ENCODE measurements at places on chromosomes 11 and 22. TPM values are rescaled to one million over a fixed set of nuclear protein-coding genes. Genes with fewer than 3 reads are reported as not detected.

Gene CRELD2
- total RNA-seq: 41.0 TPM

Gene BDNF
- total RNA-seq: not detected

Gene CARD18
- total RNA-seq: not detected

Gene ST14
- 0.51 TPM for total RNA-seq

Gene MAJIN
- not detected for total RNA-seq

DNA sequence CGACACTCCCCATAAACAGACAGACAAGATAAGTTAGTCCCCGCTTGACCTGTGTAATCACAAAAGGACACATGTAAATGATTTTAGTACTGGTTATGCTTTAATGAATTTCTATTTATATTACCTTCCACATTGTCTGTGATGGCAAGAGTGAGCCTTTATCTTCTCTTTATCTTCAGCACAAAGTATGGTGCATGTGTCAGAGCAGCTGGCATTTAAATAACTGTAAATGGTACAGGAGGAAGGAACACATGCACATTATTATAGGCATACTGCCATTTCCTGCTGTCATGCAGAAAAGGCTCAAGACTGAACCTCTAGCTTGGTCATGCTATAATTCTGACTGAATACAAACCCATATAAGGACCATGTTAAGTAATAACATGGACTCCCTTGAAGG is 1342.7 kb upstream of the TENM4 start:
- H3K4me1 ChIP-seq: no peaks in the 10 kb centered on the region
- H3K27me3 ChIP-seq: no peaks in the 10 kb centered on the region
- H3K4me3 ChIP-seq: no peak overlapping the region
- no peak overlapping the region for H3K27ac ChIP-seq

GRCh38 chr11:96322775-96323641 is 20.0 kb downstream of the MAML2 start:
- H3K27me3 ChIP-seq: no peaks in the 10 kb centered on the region
- H3K27ac ChIP-seq: no peak overlapping the region
- H3K4me3 ChIP-seq: no peak overlapping the region
- H3K4me1 ChIP-seq: peaks cover 9% of the 10 kb centered on the region
- peaks cover 47% of the 10 kb centered on the region for H3K36me3 ChIP-seq

DNA sequence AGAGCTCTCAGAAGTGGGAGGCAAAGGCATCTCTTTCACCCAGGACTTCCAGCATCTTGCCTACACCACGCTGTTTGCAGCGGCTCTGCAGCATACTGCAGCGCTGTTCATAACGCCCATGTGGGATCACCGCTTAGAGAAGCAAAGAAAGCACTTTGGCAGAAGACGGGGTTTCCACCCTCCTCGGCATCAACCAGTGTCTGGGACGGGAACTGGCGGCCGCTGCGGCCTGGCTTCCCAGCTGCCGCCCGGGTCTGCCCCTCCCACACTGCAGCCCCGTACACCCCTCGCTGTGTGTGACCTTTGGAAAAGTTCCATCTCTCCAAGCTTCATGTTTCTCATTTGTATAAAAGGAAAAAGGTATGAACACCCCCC is 545 bp upstream of the TIRAP start:
- DNase-seq: peak; percentile 53
- H3K4me3 ChIP-seq: peak overlapping the region; percentile 98
- peak overlapping the region; percentile 92 for H3K27ac ChIP-seq
- peaks cover 34% of the 10 kb centered on the region for H3K4me1 ChIP-seq
- H3K27me3 ChIP-seq: no peaks in the 10 kb centered on the region

DNA sequence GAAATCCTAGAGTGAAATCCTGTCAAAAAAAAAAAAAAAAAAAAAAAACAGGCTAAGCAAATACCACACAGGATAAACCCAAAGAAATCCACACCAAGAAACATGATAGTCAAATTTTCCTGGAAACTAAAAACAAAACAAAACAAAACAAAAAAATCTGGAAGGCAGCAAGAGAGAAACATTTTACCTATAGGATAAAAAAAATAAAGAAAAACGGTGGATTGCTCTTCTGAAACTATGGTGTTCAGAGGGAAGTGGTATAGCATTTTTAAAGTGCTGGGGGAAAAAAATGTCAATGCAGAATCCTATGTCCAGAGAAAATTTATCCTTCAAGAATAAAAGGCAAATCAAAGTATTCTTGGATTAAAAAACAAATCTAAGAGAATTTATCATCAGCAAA is 41.6 kb upstream of the CBX7 start:
- DNase-seq: no peak
- no peak overlapping the region for H3K27ac ChIP-seq
- peaks cover 26% of the 10 kb centered on the region for H3K27me3 ChIP-seq
- no peak overlapping the region for H3K4me3 ChIP-seq
- H3K36me3 ChIP-seq: no peaks in the 10 kb centered on the region

GRCh38 chr11:102309621-102310541 is 7.4 kb upstream of the BIRC3 start:
- no peaks in the 10 kb centered on the region for H3K27me3 ChIP-seq
- H3K27ac ChIP-seq: no peak overlapping the region
- H3K36me3 ChIP-seq: peaks cover 1% of the 10 kb centered on the region

DNA sequence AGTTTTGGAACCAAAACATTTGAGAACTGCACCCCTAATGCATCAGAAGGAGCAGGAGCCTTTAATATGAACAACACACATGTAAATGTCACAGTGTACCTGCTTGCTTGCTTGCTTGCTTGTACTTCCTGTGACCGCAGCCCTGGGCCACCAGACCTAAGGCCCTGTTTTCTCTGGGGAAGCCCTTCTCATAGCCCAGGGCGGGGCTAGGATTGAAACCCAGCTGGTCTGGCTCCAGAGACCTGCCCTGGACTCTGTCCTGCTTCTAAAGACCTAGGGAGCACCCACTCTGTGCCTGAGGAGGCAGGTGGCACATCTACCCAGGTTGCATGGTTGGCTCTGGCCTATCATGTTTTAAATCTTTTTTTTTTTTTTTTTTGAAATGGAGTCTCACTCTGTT is 7.6 kb upstream of the MCM5 start:
- no peak overlapping the region for H3K4me3 ChIP-seq
- no peak overlapping the region for H3K27ac ChIP-seq
- peaks cover 6% of the 10 kb centered on the region for H3K27me3 ChIP-seq
- no peaks in the 10 kb centered on the region for H3K4me1 ChIP-seq

DNA sequence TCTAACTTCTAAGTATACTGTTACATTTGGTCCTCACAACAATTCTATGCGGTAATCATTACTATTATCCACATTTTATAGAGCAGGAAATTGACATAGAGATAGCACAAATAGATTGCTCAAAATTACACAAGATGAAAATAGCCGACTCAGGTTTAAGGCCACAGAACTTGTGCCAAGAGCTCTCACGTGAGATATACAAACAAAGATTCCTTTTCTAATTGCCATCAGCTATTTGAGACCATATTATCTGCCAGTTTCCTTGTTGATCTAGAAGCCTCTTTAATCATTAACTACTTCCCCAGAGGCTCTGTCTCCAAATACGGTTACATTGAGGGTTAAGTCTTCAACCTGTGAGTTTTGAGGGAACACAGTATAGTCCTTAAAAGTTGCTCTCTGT is 61.0 kb upstream of the GLYATL1B start:
- H3K27me3 ChIP-seq: peaks cover 4% of the 10 kb centered on the region
- no peak overlapping the region for H3K27ac ChIP-seq
- DNase-seq: no peak
- no peaks in the 10 kb centered on the region for H3K4me1 ChIP-seq
- H3K36me3 ChIP-seq: no peaks in the 10 kb centered on the region
- H3K4me3 ChIP-seq: no peak overlapping the region

- no peaks in the 10 kb centered on the region for H3K4me1 ChIP-seq
- no peak overlapping the region for H3K4me3 ChIP-seq
- peaks cover 26% of the 10 kb centered on the region for H3K36me3 ChIP-seq
- H3K27me3 ChIP-seq: no peaks in the 10 kb centered on the region
Measured at GRCh38 chr22:17199003-17199731, 20.1 kb downstream of the ADA2 start.

DNA sequence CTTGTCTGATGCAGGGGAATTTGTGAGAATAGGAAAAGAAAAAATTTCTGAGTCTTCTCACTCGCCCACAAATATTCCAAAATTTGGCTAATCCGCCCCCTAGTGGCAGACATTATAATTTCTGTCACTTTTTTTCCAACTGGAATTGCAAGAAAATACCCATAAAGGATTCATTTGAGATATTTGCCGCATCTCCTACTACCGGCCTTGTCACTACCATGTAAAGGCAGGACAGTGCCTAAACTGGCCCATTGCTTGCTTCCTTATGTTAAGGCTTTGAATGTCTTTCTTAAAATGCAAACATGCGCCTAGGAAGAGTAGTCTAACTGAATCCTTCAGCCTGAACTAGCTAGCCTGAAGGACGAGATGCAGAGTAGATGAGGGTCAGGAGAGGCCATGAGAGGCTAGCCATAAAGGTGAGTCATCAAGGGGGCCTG is 9.3 kb upstream of the CEP295 start:
- peaks cover 21% of the 10 kb centered on the region for H3K27me3 ChIP-seq
- no peak overlapping the region for H3K27ac ChIP-seq
- H3K4me3 ChIP-seq: no peak overlapping the region
- no peaks in the 10 kb centered on the region for H3K36me3 ChIP-seq
- H3K4me1 ChIP-seq: peaks cover 2% of the 10 kb centered on the region

GRCh38 chr11:83070731-83071566 is 748 bp downstream of the RAB30 start:
- no peaks in the 10 kb centered on the region for H3K27me3 ChIP-seq
- H3K36me3 ChIP-seq: peaks cover 22% of the 10 kb centered on the region
- H3K4me1 ChIP-seq: peaks cover 34% of the 10 kb centered on the region
- peak; percentile 39 for DNase-seq

GRCh38 chr11:68842427-68843051 is 823 bp upstream of the CPT1A start:
- H3K4me3 ChIP-seq: peak overlapping the region; percentile 97
- peaks cover 5% of the 10 kb centered on the region for H3K36me3 ChIP-seq
- H3K4me1 ChIP-seq: peaks cover 32% of the 10 kb centered on the region
- H3K27me3 ChIP-seq: peaks cover 4% of the 10 kb centered on the region
- peak overlapping the region; percentile 92 for H3K27ac ChIP-seq
- DNase-seq: peak; percentile 43

- DNase-seq: peak; percentile 72
- H3K4me3 ChIP-seq: no peak overlapping the region
- peak overlapping the region; percentile 9 for H3K27ac ChIP-seq
- H3K27me3 ChIP-seq: no peaks in the 10 kb centered on the region
- peaks cover 10% of the 10 kb centered on the region for H3K36me3 ChIP-seq
Measured at GRCh38 chr11:73393479-73394415, 17.5 kb downstream of the RELT start.

DNA sequence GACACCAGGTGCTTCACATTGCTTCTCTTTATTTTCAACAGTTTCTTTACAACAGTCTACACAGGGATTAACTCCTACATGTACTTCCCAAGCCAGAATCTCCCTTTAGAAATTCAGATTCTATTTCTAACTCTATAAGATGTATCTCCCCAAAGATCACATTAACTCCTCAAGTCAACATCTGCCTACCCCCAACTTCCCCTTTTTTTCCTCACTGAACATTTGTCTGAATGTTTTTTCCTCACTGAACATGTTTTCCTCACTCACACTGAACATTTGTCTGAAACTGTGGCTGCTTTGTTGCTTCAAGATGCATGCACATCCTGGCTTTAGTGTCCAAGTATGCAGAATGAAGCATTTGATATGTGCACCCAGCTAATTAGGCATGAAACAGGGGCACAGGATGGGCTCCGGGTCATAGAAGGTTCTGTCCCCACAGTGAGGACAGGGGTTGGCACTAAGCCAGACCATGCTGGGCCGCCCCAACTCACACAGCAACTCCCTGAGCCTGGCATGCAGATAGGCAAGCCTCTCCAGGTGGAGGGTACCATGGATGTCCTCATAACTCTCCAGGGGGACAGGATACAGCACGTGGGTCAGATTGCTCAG is 11.3 kb downstream of the PRAME start:
- H3K27me3 ChIP-seq: peaks cover 19% of the 10 kb centered on the region
- no peak for DNase-seq
- H3K36me3 ChIP-seq: no peaks in the 10 kb centered on the region
- H3K27ac ChIP-seq: no peak overlapping the region
- H3K4me3 ChIP-seq: no peak overlapping the region

- no peak overlapping the region for H3K27ac ChIP-seq
- no peaks in the 10 kb centered on the region for H3K36me3 ChIP-seq
- peaks cover 1% of the 10 kb centered on the region for H3K4me1 ChIP-seq
- no peaks in the 10 kb centered on the region for H3K27me3 ChIP-seq
Measured at GRCh38 chr11:76194872-76195668, 11.2 kb downstream of the WNT11 start.

DNA sequence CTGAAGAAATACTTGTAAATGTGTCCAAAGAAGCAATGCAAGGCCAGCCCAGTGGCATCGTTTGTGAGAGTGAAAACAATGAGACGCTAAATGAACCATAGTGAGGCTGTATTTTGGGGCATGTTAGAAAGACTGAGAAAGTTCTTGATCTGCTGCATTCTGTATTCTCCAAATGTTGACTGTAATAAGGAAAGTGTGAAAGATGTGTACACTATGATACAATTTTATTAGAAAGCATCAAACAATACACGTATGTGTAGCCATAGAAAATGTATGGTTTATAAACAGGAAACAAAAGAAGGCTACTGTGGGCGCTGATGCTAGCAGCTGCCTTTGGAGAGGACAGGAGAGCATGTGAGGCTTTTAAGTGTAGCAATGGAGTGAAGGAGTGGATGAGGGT is 233.5 kb upstream of the E2F8 start:
- no peaks in the 10 kb centered on the region for H3K36me3 ChIP-seq
- no peaks in the 10 kb centered on the region for H3K4me1 ChIP-seq
- no peak overlapping the region for H3K4me3 ChIP-seq
- no peak overlapping the region for H3K27ac ChIP-seq

- H3K27me3 ChIP-seq: peaks cover 61% of the 10 kb centered on the region
- H3K27ac ChIP-seq: peak overlapping the region; percentile 73
- H3K36me3 ChIP-seq: no peaks in the 10 kb centered on the region
- no peak for DNase-seq
Measured at GRCh38 chr11:114058871-114059277, 637 bp upstream of the ZBTB16 start.

DNA sequence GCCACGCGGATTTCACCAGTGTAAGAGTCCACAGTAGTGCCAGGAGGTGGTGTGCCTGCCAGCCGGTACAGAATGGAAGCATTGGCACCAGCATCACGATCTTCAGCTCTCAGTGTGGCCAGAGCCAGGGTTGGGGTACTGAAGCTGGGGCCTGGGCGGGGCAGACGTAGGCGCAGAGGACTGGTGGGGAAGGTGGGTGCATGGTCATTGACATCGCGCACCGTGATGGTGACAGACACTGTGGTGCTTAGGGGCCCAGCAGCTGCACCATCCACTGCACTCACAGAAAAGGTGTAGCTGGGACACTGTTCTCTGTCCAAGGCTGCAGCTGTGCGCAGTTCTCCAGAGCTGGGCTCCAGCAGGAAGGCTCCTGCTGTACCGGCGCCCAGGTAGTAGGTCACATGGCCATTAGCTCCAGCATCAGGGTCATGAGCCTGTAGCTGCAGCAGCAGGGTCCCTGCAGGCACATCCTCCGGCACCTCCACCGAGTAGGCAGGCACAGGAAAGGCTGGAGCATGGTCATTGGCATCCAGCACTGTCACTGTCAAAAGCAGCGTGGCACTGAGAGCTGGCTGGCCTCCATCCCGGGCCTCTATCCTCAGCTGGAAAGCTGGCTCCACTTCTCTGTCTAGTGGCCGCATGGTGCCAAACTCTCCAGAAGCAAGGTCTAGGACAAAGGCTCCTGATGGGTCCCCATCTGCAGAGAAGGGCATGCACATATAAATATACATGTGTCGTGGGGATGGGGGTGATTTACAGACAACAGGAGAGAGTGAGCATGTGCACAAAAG is 7.9 kb upstream of the TPP1 start:
- H3K4me3 ChIP-seq: peak overlapping the region; percentile 79
- no peaks in the 10 kb centered on the region for H3K27me3 ChIP-seq
- H3K36me3 ChIP-seq: no peaks in the 10 kb centered on the region
- DNase-seq: no peak
- H3K4me1 ChIP-seq: peaks cover 18% of the 10 kb centered on the region

- no peak for DNase-seq
- no peaks in the 10 kb centered on the region for H3K4me1 ChIP-seq
- no peak overlapping the region for H3K27ac ChIP-seq
- H3K4me3 ChIP-seq: no peak overlapping the region
- H3K36me3 ChIP-seq: peaks cover 2% of the 10 kb centered on the region
Measured at GRCh38 chr11:93131709-93132108, 66.1 kb downstream of the SLC36A4 start.

All from activated naive CD8-positive, alpha-beta T cell treated with anti-CD3 and anti-CD28 coated beads, Interleukin-2, amount 10 ng/mL, durations not matched to agents 7 days and 5 days (primary cell).